ENCODE measurements at places on chromosomes 6 and 20. TPM values are rescaled to one million over a fixed set of nuclear protein-coding genes. Genes with fewer than 3 reads are reported as not detected.

The COL19A1 gene
- total RNA-seq = 56.9 TPM

The LGSN gene
- not detected for total RNA-seq

The ULBP2 gene
- total RNA-seq = not detected

The WFDC12 gene
- total RNA-seq = not detected

The SKIC2 gene
- 122 TPM for total RNA-seq

The MYB gene
- 1.4 TPM for total RNA-seq

The ADGRF5 gene
- not detected for total RNA-seq

The LY6G6C gene
- not detected for total RNA-seq

The DLK2 gene
- total RNA-seq = not detected

The PLTP gene
- total RNA-seq = 1.7 TPM

The GNAS-AS1 gene
- 1.5 TPM for total RNA-seq

The ZC2HC1B gene
- 0.84 TPM for total RNA-seq

The TRIM31 gene
- not detected for total RNA-seq

The MLIP gene
- total RNA-seq = not detected

Data from B cell (primary cell).